ENCODE measurements at places on chromosomes 4 and X. TPM values are rescaled to one million over a fixed set of nuclear protein-coding genes. Genes with fewer than 3 reads are reported as not detected.

DNA sequence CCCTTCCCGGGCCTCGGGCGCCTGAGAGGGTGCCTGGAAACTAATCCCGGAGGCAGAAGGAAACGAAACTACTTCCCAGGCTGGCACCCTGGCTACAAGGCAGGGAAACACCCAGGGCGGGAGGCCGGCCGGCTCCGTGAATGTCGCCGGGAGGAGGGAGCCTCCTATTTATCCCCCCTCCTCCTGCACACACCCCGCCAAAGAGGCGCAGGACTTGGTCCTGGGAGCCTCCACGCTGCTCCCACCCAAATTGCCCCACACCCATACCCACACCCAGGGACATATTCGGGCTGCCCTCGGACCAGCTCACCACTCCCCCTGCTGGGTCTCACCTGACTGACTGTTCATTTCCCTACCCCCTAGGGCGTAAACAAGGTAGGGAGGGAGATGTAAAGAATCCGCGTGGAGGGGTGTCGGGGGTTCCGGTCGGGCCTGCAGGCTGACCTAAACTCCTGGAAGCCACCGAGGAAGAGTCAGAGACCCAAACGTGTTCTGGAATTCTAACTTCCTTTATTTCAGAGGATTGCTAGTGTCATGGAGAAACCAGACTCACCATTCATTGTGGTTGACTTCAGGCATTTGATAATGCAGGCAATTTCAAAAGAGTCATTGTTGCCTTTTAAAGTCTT, at the start of gene BTC:
Gene BTC, minus strand, starts transcription at position 142 of the 629 bp plus-strand sequence. CDS start 198 bp downstream, outside the sequence.
- H3K36me3 ChIP-seq = no peaks in the 10 kb centered on the region
- H3K4me1 ChIP-seq = no peaks in the 10 kb centered on the region
- no peak within 1 kb of the TSS for H3K27ac ChIP-seq

DNA sequence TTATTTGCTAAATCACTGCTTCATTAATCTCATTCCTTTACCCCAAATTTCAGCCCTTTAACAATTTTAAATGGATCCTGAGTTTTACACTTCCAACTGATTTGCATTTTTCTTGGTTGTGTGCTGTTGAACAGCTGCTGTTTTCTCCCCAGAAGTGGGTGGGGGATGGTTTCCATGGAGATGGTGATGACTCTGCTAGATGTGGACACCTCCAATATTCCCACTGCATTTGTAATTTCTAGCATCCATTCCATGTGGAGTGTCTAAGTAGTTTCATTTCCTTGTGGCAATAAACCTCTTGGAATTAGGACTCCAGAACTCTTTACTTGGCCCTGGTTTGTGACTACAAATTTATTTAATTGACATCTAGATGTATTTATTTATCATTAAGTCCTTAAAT, 330.4 kb downstream of the GBA3 start:
- H3K36me3 ChIP-seq = no peaks in the 10 kb centered on the region
- no peak for DNase-seq
- H3K4me3 ChIP-seq = no peak overlapping the region
- no peak overlapping the region for H3K27ac ChIP-seq
- no peaks in the 10 kb centered on the region for H3K27me3 ChIP-seq
- H3K4me1 ChIP-seq = no peaks in the 10 kb centered on the region

DNA sequence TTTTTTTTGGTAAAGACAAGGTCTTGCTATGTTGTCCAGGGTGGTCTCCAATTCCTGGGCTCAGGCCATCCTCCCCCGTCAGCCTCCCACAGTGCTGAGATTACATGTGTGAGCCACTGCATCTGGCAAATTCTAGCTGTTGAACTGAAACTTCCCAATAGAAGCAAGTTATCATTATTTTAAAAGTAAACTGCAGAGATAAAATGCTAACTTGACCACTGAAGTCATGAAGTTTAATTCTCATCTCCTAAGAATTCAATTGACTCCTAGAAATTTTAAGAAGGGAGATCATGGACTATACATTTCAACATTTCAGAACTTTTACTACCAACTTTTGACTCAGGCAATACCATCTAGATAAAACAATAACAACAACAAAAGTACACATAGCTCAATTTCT, 11.7 kb upstream of the EXOSC9 start:
- H3K4me3 ChIP-seq = no peak overlapping the region
- H3K36me3 ChIP-seq = no peaks in the 10 kb centered on the region
- DNase-seq = no peak
- H3K27ac ChIP-seq = no peak overlapping the region

XAGE1A gene
- total RNA-seq = not detected

DNA sequence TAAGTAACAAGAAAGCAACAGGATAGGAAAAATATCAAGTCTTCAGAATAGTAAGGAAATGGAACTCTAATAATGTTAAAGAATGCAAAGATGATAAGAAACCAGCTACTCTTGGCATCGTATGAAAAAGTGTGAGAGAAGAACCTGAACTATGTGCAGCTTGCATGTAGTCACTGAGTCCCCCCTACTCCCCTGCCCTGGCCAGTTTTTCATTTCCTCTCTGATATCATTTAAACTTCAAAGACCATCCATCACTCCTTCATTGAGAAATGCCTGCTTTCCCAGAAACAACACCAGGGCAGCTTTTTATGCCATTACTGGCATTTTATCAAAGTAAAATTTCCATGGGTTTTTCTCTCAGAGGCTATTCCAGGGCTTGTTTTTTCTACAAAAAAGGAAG, 28.1 kb downstream of the INPP4B start:
- H3K4me3 ChIP-seq = peak overlapping the region; percentile 34
- H3K4me1 ChIP-seq = peaks cover 28% of the 10 kb centered on the region
- DNase-seq = peak; percentile 45
- no peaks in the 10 kb centered on the region for H3K36me3 ChIP-seq
- H3K27me3 ChIP-seq = no peaks in the 10 kb centered on the region

SMIM31 gene
- not detected for total RNA-seq

CXCL10 gene
- total RNA-seq = not detected

UVSSA gene
- total RNA-seq = 5.8 TPM

DNA sequence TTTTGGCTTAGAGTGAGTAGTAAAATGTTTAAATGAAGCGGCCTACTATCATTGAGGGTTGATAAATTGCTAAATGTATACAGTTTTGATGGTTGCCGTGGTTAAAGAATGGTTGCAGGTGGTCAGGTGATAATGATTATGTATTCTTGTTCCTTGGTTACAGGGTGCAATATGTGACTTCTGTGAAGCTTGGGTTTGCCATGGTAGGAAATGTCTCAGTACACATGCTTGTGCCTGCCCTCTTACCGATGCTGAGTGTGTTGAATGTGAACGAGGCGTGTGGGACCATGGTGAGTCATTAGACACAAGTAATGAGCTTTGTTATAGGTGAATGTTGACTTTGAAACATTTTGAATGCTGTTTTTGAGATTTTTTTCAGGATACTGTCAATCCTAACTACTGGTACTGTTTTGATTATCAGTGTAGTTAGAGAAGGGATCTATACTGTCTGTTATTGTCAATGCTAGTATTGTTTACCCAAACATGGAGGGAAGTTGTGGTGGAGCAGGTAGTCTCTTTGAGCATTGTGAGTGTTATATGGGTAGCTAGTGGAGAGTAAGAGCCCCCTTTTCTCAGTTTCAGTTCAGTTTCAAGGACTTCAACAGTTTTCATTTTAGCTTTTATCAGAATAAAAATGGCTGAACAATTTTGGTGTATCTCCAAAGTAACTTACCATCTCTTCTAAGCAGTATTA, 8.9 kb downstream of the ZNF330 start:
- no peaks in the 10 kb centered on the region for H3K4me1 ChIP-seq
- DNase-seq = no peak
- no peak overlapping the region for H3K27ac ChIP-seq

GRCh38 chrX:107834275-107835201, 8.9 kb downstream of the MID2 start:
- DNase-seq = no peak
- no peak overlapping the region for H3K4me3 ChIP-seq
- no peaks in the 10 kb centered on the region for H3K36me3 ChIP-seq
- H3K27me3 ChIP-seq = no peaks in the 10 kb centered on the region
- no peaks in the 10 kb centered on the region for H3K4me1 ChIP-seq

- H3K4me3 ChIP-seq = no peak overlapping the region
- DNase-seq = peak; percentile 22
- H3K27me3 ChIP-seq = no peaks in the 10 kb centered on the region
These were observed 316.9 kb upstream of the AMOT start for GRCh38 chrX:113157496-113157895.

NAT8L gene
- 1.5 TPM for total RNA-seq

DNA sequence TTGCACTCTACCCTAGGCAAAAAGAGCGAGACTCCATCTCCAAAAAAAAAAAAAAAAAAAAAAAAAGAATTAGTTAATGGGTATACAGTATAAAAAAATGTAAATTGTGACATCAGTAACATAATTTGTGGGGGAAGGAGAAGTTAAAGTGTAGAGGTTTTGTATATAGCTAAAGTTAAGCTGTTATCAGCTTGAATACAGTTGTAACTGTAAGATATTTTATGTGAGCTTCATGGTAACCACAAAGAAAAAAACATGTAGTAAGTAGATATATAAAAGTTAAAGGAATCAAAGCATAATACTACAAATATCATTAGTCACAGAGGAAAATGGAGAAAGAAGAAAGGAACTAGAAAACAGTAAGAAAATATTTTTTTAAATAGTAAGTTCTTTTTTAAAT, 53.2 kb upstream of the EPGN start:
- no peaks in the 10 kb centered on the region for H3K36me3 ChIP-seq
- no peak overlapping the region for H3K4me3 ChIP-seq
- DNase-seq = no peak
- no peak overlapping the region for H3K27ac ChIP-seq
- no peaks in the 10 kb centered on the region for H3K4me1 ChIP-seq

DNA sequence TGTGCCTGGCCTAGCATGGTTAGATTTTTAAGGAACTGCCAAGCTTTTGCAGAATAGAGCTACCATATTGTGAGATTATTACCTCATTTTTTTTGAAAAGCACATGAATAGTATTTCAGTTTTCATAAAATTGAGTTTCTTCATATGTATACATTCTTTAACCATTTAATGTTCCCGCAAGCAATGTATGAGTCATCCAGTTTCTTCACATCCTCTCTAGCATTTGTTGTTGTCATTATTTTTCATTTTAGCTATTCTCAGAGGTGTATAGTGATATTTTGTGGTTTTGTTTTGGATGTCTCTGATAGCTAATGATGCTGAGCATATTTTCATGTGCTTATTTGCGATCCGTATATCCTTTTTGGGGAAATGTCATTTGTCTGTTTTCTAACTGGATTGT, 74.9 kb downstream of the GLUD2 start:
- DNase-seq = no peak
- no peaks in the 10 kb centered on the region for H3K36me3 ChIP-seq
- no peaks in the 10 kb centered on the region for H3K27me3 ChIP-seq
- no peaks in the 10 kb centered on the region for H3K4me1 ChIP-seq

- no peak for DNase-seq
- no peaks in the 10 kb centered on the region for H3K27me3 ChIP-seq
- H3K27ac ChIP-seq = no peak overlapping the region
- no peaks in the 10 kb centered on the region for H3K4me1 ChIP-seq
- no peak overlapping the region for H3K4me3 ChIP-seq
These were observed 59.3 kb downstream of the MAML3 start for GRCh38 chr4:140094438-140095420.

GRCh38 chrX:16722481-16722880, 3.1 kb downstream of the SYAP1 start:
- H3K27ac ChIP-seq = no peak overlapping the region
- H3K36me3 ChIP-seq = no peaks in the 10 kb centered on the region

- no peaks in the 10 kb centered on the region for H3K27me3 ChIP-seq
- H3K4me1 ChIP-seq = no peaks in the 10 kb centered on the region
- DNase-seq = no peak
- H3K36me3 ChIP-seq = no peaks in the 10 kb centered on the region
- no peak overlapping the region for H3K27ac ChIP-seq
- no peak overlapping the region for H3K4me3 ChIP-seq
These were observed 130.4 kb downstream of the IDS start for GRCh38 chrX:149374751-149375150.

- peak; percentile 27 for DNase-seq
- no peaks in the 10 kb centered on the region for H3K27me3 ChIP-seq
- no peak overlapping the region for H3K27ac ChIP-seq
- no peaks in the 10 kb centered on the region for H3K36me3 ChIP-seq
- H3K4me3 ChIP-seq = no peak overlapping the region
- H3K4me1 ChIP-seq = peaks cover 12% of the 10 kb centered on the region
These were observed 254.2 kb downstream of the ADAMTS3 start for GRCh38 chr4:72314869-72315268.

DNA sequence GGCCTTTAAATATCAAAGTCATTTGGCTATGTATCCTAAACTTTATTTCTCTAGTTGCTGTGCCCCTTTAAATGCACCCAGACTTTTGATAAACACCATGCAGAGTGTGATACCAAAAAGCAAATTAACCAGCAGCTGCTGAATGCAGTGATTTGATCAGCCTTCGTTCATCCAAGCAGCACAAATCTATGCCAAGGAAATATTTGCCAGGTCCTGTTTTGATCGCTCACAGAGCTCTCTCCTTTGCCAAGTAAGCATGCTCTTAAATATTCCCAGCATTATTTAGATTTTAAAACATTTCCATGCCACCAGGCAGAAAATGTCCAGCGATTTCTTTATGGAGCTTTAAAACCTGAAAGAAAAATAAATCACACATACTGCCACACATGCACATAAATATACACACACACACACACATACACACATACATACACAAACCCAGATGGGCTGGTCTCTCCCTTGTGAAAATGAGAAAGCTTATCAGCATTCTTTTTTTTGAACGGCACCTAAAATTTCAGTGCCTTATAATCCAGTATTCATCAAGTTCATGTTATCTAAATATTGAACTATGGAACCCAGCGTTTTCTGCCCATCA, 35.7 kb downstream of the BTC start:
- no peak overlapping the region for H3K4me3 ChIP-seq
- DNase-seq = no peak
- no peaks in the 10 kb centered on the region for H3K36me3 ChIP-seq
- no peak overlapping the region for H3K27ac ChIP-seq
- no peaks in the 10 kb centered on the region for H3K27me3 ChIP-seq

GRCh38 chrX:134749706-134750445, 91.6 kb upstream of the PLAC1 start:
- H3K27me3 ChIP-seq = no peaks in the 10 kb centered on the region
- no peak for DNase-seq
- no peak overlapping the region for H3K27ac ChIP-seq
- no peak overlapping the region for H3K4me3 ChIP-seq
- no peaks in the 10 kb centered on the region for H3K36me3 ChIP-seq

- H3K36me3 ChIP-seq = peaks cover 5% of the 10 kb centered on the region
- H3K4me1 ChIP-seq = no peaks in the 10 kb centered on the region
- no peak overlapping the region for H3K27ac ChIP-seq
- H3K4me3 ChIP-seq = no peak overlapping the region
- no peak for DNase-seq
These were observed 79.6 kb downstream of the CENPC start for GRCh38 chr4:67465763-67466052.

DSPP gene
- total RNA-seq = 0.06 TPM

Data from SJCRH30 (cell line).